ENCODE measurements at places on chromosomes 4 and X.

DNA sequence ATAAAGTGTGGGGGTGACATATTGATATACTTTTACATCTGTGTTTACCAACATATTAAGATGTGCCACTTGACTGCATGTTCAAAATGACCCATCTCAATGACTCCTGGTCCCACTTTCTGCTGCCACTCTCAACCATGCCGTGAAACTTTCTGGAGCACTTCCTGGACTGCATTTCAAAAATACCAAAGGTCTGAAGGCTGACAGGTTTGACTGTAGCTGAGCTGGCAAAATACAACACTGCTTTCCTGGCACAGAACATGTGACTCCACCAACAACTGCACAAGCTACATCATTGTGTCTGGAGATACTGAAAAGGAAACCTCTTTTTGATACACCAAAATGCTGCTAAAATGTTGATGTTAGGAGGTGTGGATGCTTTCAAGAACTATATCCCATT is 184.8 kb downstream of the UNC5C start:
- DNase-seq: no peak

DNA sequence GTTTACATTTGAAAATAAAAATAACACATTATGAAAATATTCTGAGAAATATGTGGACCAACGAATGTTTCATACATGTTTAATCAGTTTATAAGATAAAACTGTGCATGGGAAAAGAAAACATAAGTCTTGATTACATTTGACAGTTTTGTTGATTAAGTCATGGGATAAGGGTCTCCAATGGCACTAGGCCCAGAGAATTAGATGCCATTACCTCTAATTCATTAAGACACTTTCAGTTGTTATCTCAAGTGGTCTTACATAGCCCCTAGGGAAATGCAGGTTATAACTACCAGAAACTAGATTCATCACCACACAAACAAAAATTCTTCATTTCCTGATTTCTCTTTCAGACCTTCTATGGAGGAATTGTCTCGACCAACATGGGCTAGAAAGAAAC is 300.8 kb downstream of the PCDH7 start:
- no peak for DNase-seq

DNA sequence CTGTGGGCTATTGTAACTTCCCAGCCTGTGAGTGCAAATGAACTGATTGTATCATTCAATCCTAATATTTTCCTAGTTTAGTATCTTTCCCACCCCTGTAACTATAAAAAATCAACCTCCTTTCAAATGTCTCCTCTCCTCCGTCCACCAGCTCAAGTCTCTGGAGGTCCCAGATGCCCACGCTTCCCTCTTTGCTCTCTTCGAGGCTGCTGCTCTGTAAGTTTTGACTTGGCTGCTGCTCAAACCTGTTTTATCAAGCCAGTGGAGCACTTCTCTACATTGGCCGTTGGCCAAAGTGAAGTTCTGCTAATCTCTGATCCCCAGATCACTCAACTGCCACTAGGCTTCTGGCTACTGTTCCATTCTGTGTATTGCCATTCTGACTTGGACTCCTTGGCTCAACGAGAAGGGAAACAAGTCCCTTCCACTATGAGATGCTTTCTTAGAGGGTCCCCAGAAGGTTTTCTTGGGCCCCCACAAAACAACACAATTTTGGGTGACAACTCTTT is 60.7 kb upstream of the RAPGEF2 start:
- peak; percentile 100 for DNase-seq

DNA sequence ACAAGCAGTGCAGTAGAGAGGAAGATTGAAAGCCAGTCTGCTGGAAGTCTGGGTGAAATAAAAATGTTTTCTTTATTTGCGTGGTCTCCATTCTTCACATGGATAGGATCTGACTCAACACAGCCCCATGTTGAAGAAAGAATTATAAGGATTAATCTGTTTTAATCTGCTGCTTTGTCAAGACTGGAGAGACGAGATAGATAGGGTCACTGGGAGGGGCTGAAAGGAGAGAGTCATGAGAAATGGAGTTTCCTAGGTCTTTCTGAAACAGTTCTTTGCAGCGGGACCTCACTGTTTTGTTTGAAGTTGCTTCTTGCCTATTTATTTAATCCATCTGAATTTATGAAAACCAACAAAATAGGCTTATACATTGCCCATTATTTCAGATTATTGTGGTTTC is 32.4 kb upstream of the RHOH start:
- DNase-seq: no peak

All from hematopoietic multipotent progenitor cell treated with erythropoietin and hydrocortisone succinate and interleukin-3 and kit ligand, for 8 days (in vitro differentiated cells).